ENCODE measurements at places on chromosomes 13 and 19.

- no peak for DNase-seq
These were observed 32.1 kb downstream of the SMAD9 start for GRCh38 chr13:36887758-36888521.

DNA sequence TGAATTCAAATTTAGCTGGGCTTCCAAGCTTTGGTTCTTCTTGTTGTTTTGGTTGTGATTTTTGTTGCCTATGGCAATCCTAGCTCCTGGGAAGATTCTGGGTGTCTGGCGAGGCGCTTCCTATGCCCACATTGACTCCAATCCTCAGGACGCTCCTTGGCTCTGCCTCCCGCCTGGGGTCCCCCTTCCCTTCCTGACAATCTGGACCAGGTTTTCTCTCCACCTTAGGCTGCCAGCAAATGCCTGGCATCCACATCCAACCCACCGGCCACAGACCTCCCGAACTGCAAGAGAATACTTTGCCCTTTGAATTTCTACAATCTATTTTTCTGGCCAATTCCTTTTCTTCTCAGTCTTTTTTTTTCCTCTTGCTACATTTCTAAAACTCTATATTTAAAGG is 186.9 kb upstream of the UBL3 start:
- DNase-seq = no peak

GRCh38 chr19:53328967-53329366 is 4.6 kb upstream of the ZNF845 start:
- DNase-seq = no peak

GRCh38 chr19:40702337-40703012 is 12.0 kb upstream of the NUMBL start:
- DNase-seq = peak; percentile 89

GRCh38 chr13:31945202-31945961 is 86.2 kb upstream of the FRY start:
- no peak for DNase-seq

GRCh38 chr13:80256352-80256932 is 84.5 kb downstream of the SPRY2 start:
- no peak for DNase-seq

DNA sequence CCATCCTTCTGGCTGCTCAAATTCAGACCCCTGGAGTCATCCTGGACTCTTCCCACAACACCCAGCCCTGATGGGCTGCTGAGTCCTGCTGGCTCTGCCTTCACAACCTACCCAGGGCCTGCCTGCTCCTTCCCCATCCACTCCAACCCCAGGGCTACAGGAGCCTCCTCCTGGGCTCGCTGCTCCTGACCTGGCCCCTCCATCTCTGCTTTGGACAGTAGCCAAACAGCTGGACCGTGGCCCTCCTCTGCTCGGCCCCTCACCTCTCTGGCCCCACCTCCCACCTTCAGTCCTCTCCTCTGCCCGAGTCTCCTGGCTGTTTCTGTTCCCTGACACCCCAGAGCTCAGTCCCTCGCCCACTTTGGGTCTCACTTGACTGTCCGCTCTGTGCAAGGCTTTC is 66.7 kb downstream of the CEBPG start:
- no peak for DNase-seq

DNA sequence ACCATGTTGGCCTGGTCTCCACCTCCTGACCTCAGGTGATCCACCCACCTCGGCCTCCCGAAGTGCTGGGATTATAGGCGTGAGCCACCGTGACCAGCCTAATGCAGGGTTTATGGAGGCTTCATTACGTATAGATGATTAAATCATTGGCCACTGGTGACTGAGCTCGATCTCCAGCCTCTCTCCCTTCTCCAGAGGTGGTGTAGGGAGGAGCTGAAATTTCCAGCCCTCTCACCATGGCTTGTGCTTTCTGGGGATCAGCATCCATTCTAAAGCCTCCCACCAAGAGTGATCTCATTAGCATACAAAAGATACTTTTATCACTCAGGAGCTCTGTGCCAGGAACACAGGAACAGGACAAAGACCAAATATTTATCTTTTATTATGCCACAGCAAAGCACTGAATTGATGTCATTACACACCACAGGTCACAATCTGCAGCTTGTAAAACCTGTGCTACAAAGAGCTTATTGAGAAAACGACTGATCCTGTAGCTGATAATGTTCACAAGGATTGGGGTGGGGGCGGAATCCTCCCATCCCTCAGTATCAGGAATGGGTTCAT is 32.4 kb downstream of the RHPN2 start:
- DNase-seq = no peak
